Stimulated activated naive B cell treated with anti-CD40 and anti-IgM and Interleukin-4, amounts not matched to agents 10 μg/mL and 1 μg/mL and 100 μg/mL, for 72 hours (primary cell): ENCODE measurements at places on chromosomes 6 and 20.

GRCh38 chr20:2671977-2672376 is 8.0 kb upstream of the IDH3B start:
- H3K27ac ChIP-seq = no peak overlapping the region
- H3K36me3 ChIP-seq = peaks cover 2% of the 10 kb centered on the region
- peaks cover 35% of the 10 kb centered on the region for H3K27me3 ChIP-seq
- no peak for DNase-seq

DNA sequence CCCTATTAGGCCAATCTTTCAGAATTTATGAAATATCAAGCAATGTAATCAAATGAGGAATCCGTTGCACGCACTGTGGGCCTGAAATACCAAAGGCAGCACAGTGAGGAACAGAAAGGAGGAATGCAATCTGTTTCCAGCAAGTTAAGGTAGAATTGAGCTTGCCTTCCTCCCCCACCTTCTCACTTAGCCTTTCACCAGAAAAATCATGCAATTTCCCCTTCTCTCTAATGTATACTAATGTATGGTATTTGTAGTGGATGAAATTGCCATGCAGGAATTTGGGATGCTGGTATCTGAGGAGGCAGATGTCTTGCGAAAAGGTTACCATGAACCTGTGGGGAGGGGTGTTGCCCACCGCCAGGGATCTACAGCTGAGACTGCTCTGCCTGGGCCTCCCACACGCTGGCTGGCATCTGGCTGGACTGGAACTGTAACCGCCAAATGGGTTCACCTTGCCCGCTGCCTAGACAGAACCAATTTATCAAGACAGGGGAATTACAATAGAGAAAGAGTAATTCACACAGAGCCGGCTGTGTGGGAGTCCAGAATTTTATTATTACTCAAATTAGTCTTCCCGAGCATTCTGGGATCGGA is 222.4 kb upstream of the MYLIP start:
- H3K27me3 ChIP-seq = no peaks in the 10 kb centered on the region
- no peak for DNase-seq
- H3K27ac ChIP-seq = peak overlapping the region; percentile 81
- peaks cover 9% of the 10 kb centered on the region for H3K36me3 ChIP-seq
- H3K4me1 ChIP-seq = peaks cover 58% of the 10 kb centered on the region

- peaks cover 22% of the 10 kb centered on the region for H3K36me3 ChIP-seq
- H3K27me3 ChIP-seq = no peaks in the 10 kb centered on the region
- H3K4me3 ChIP-seq = peak overlapping the region; percentile 86
- peak; percentile 59 for DNase-seq
Measured at GRCh38 chr6:36130667-36131510, 576 bp downstream of the MAPK13 start.

- H3K36me3 ChIP-seq = no peaks in the 10 kb centered on the region
- no peak for DNase-seq
- peaks cover 47% of the 10 kb centered on the region for H3K4me1 ChIP-seq
- no peak overlapping the region for H3K27ac ChIP-seq
- peaks cover 17% of the 10 kb centered on the region for H3K27me3 ChIP-seq
- no peak overlapping the region for H3K4me3 ChIP-seq
Measured at GRCh38 chr20:44073011-44073674, 113.8 kb downstream of the JPH2 start.

- DNase-seq = no peak
- peak overlapping the region; percentile 98 for H3K27ac ChIP-seq
- H3K4me1 ChIP-seq = peaks cover 30% of the 10 kb centered on the region
- H3K27me3 ChIP-seq = no peaks in the 10 kb centered on the region
- H3K36me3 ChIP-seq = peaks cover 6% of the 10 kb centered on the region
Measured at GRCh38 chr6:36442103-36442670, 467 bp downstream of the PXT1 start.

GRCh38 chr6:107827541-107827940 is 3.4 kb upstream of the SCML4 start:
- peaks cover 42% of the 10 kb centered on the region for H3K4me1 ChIP-seq
- peak; percentile 28 for DNase-seq
- no peak overlapping the region for H3K4me3 ChIP-seq

- no peak overlapping the region for H3K27ac ChIP-seq
- peaks cover 8% of the 10 kb centered on the region for H3K27me3 ChIP-seq
- no peaks in the 10 kb centered on the region for H3K36me3 ChIP-seq
- H3K4me1 ChIP-seq = no peaks in the 10 kb centered on the region
- no peak overlapping the region for H3K4me3 ChIP-seq
- DNase-seq = no peak
Measured at GRCh38 chr6:105163183-105163582, 16.6 kb downstream of the POPDC3 start.

GRCh38 chr6:74073429-74073828 is 377.4 kb downstream of the CD109 start:
- H3K4me1 ChIP-seq = no peaks in the 10 kb centered on the region
- H3K27me3 ChIP-seq = no peaks in the 10 kb centered on the region
- no peak overlapping the region for H3K4me3 ChIP-seq
- no peak for DNase-seq

DNA sequence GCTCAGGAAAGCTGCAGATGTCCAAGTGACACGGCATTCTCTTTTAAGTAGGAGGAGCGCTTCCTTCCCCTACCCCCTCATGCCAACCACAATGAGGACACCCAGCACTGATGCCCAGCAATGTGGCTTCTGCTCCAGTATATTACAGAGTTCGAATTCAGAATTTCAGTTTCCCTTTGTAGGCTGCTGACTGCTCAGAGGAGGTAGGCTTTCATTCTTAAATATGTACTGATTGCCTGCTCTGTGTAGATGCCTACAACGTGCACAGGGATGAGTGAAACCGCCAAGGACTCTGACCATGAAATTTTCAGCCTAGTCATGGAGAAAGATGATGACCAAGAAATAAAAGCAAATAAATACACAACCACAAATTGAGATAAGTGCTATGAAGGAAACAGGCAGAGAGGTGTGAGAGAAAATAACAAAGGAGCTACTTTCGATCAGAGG is 50.9 kb upstream of the TNFAIP3 start:
- H3K4me1 ChIP-seq = peaks cover 72% of the 10 kb centered on the region
- no peaks in the 10 kb centered on the region for H3K27me3 ChIP-seq
- H3K4me3 ChIP-seq = peak overlapping the region; percentile 45
- peak overlapping the region; percentile 92 for H3K27ac ChIP-seq
- peaks cover 3% of the 10 kb centered on the region for H3K36me3 ChIP-seq
